ENCODE measurements at places on chromosomes 11 and 22.

- DNase-seq: peak; percentile 26
These were observed 31.2 kb downstream of the RRP8 start for GRCh38 chr11:6572215-6572614.

GRCh38 chr11:111918390-111919256 lies at the start of gene C11orf52:
C11orf52 (plus strand) TSS chr11:111918913; CDS start chr11:111918973, 60 bp downstream.
- peak; percentile 47 for DNase-seq

- DNase-seq: no peak
These were observed 1.4 kb downstream of the NECTIN1 start for GRCh38 chr11:119727523-119728151.

DNA sequence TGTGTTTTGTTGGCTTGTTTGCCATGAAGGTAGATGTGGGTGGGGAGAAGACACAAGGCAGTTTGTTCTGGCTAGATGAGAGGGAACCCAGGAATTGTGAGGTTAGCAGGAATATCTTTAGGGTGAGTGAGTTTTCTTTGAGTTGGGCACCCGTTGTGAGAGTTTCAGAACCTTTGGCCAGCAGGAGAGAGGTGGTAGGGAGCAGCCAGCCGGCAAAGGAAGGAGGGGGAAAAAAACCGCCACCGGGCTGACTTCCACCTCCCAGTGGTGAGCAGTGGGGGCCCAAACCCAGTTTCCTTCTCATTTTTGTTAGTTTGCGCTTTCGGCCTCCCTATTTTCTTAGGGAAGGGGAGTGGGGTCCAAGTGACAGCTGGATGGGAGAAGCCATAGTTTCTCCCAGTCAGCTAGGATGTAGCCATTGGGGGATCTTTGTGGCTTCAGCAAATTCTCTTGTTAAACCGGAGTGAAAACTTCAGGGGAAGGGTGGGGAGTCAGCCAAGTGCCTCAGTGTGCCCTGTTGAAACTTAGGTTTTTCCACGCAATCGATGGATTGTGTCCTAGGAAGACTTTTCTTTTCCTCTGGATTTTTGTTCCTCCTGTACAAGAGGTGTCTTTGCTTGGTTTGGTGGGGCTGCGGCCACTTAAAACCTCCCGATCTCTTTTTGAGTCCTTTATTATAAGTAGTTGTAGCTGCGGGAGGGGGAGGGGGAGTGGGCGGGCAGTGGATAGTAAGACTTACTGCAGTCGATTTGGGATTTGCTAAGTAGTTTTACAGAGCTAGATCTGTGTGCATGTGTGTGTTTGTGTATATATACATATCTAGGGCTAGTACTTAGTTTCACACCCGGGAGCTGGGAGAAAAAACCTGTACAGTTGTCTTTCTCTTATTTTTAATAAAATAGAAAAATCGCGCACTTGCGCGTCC lies 1.1 kb upstream of the GCAT start:
- peak; percentile 56 for DNase-seq

DNA sequence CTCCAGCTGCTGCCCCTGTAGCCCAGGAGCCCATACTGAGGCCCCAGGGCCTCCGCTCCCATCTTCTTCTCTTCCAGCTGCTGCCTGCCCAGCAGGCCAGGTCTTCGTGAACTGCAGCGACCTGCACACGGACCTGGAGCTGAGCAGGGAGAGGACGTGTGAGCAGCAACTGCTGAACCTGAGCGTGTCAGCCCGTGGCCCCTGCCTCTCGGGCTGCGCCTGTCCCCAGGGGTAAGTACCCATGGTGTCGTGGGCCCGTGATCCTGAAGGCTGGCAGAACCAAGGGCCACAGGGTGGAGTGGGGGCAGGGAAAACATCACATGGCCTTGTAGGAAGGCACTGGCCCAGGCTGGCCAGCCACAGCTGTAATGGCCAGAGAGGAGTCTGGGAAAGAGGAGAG lies 31.2 kb downstream of the OTOG start:
- DNase-seq: no peak

- no peak for DNase-seq
These were observed 22.5 kb downstream of the PARVB start for GRCh38 chr22:44046485-44047141.

DNA sequence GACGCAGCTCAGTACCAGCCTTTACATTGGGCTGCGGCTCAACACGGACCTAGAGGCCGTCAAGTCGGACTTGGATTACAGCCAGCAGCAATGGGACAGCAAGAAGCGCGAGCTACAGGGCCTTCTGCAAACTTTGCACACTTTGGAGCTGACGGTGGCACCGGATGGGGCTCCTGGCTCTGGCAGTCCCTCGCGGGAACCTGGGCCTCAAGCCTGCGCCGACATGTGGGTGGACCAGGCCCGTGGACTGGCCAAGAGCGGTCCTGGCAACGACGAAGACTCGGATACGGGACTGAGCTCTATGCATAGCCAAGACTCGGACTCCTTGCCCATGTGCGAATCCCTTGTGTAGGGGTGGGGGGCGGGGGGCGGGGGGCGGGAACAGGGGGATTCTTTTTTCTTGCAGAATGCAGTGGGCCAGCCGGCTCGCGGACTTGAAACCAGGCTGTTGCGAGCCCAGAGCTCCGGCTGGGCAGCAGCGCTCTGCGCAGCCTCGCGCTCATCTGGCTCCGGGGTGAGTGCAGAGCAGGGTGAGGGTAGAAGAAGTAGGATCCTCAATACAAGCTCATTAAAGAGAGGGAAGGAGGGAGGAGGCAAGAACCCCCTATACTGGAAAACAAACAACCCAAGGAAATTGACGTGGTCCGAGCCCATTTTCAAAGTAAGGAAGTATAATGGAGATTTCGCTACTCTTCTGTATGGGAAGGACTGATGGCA lies 1.8 kb downstream of the RASSF10 start:
- no peak for DNase-seq

- no peak for DNase-seq
These were observed 567.9 kb downstream of the NTM start for GRCh38 chr11:131938351-131938751.

- no peak for DNase-seq
These were observed 683 bp upstream of the SYTL2 start for GRCh38 chr11:85811624-85812023.

DNA sequence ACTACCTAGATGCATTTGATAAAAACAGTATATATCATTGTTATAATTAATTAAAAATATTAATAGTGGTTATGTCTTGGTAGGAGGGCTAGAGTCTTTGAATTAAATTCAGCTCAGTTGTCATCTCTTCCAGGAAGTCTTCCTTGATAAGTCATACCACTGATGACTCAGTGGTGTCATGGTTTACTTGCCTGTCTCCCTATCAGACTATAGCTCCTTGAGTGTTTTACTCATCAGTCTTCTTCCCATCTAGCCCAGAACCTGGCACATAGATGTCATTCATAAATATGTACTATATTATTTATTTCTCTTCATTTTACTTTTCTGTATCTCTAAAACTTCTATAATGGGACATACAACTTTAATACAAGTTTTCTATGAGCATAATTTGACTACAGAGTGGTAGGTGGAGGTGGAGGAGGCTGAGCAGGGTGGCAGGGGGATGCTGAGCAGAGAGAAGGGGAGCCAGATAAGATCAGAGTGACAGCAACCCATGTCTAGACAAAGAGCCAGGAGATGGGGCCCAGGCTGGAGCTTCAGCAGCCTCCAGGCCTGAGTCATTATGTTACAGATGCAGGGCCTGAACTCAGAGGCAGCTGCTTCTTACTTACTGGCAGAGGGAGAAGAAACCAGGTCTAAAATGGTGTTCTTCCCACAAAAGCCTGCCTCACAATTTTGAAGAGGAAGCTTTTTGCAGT lies 82.3 kb upstream of the PHOX2A start:
- peak; percentile 47 for DNase-seq

- DNase-seq: no peak
These were observed 131.2 kb upstream of the RCN1 start for GRCh38 chr11:31959716-31960115.

GRCh38 chr11:118010738-118011461 lies 24.7 kb downstream of the IL10RA start:
- no peak for DNase-seq
